Stimulated activated naive CD8-positive, alpha-beta T cell treated with anti-CD3 and anti-CD28 coated beads, Interleukin-15, amount 100 ng/mL, for 72 hours (primary cell): ENCODE measurements at places on chromosomes 4 and X.

DNA sequence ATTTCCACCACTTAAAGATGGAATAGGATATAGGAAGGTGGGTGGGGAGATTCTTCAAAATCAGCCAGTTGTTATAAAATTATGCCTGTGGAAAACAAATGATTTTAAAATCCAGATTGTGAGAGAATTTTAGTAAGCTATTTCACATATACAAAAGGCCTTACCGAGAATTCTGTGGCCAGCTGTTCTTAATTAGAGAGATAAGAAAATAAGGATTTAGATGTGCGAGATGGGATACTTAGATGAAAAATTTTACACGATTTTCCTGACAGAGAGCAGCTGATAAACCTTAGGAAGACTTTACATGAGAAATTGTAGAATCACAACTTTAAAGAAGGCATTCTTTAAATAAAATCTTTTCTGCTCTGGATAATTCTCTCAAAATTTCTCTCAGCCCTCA, 94.5 kb upstream of the IQCM start:
- no peak for DNase-seq

DNA sequence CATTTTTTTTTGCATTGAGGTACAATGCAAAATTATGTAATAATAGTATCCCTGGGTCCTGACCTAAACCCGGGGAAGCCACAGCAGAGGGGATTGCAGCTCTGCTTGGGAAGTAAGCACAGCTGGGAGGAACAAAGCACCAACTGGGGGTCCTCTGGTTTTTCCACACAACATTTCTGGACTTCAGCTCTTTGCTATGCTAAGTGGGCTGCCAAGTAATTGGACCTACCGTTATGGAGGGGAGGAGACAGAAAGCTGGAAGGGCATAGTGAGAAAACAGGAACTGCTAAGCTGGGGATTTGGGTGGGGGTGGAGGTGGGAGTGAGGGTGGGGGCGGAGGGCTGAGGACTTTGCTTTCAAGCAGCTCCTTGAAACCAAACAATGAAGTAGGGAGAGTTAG, 183.3 kb downstream of the ZIC3 start:
- DNase-seq, result no peak

DNA sequence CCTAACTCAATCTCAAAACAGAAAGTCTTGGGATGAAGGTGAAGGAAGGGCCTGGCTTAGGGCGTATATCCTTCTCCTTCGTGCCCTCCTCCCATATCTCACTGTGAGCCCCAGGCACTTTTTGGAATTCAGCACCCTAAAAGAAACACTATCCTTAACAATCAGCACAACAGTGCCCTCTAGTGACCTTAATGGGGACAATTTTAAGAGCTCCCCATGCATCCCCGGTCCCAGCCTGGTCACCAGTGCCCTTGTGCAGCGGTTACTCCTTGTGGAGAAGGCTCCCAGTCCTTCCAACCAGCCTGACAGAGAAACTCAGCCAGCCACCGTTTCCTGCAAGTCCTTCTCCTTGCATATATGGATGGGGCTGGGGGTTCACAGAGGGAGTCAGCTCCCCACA, 4.2 kb downstream of the PAK3 start:
- no peak for DNase-seq

GRCh38 chr4:69860052-69860451, at the start of gene SULT1E1:
Gene SULT1E1, minus strand, starts transcription at chr4:69860145. Its CDS starts 2,501 bp downstream, at chr4:69857644.
- DNase-seq, result no peak

GRCh38 chr4:6448476-6449170, 23.8 kb downstream of the PPP2R2C start:
- DNase-seq, result no peak

DNA sequence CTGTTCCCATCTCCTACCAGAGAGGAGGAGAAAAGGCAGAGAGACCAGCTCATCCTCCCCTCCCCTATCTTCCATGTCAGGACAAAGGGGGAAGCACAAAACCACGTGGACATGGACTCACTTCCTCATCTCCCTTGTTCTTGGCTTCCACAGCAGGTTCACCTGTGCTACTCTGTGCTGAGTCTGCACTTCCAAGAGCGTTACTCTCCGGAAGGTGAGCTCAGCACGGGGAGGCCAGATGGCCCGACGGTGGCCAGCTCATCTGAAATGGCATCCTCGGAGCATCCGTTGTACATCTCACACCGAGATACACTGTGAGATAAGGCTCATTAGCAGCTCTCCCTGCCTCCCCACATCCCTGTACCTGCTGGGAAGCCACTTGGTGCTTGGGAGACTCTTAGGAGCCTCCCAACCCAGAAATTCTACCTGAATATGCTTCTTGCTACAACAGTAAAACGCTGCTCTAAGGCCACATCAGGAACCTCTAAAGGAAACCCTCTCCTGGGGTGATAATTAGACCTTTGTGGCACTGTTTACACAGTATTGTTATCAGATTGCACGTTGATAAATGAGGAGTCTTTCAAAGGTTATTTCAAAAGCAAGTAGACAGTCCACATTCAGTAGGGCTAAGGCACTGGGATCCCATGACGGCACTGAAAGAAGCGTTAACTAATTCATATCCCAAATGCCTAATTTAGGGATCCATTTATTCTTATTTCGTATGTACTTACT, 19.4 kb downstream of the LGI2 start:
- DNase-seq, result no peak

DNA sequence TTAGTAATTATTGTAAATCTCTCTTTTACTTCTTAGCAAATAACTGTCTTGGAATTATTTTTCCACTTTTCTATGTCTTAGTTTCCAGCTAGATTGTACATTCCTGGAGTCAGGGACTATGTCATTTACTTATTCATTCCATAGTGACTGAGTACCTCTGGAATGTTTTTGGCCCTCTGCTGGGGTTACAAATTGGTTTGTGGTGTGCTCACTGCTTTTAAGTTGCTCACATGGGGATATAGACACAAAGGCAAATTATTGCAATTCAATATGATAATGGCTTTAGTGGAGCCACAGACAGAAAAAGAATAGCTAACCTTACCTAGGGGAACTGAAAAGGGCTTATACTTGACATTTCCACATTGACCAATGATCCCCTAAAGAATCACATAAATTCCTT, 63.7 kb upstream of the PDGFRA start:
- no peak for DNase-seq

DNA sequence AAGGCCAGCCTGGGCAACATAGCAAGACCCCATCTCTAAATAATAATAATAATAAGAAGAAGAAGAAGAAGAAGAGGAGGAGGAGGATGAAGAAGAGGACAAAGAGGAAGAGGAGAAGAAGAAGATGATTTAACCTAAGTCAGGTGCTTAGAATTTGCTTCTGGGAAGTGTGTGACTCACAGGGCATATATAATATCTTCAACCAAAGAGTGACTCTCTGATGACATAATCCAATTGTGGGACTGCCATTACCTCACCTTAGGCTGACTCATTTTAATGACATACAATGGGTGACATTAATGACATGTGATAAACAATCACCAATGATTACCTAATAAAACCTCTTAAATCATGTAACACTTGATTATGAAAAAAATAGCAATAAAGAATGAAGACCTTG, 32.7 kb upstream of the MBTPS2 start:
- no peak for DNase-seq

GRCh38 chrX:102966701-102967100, 29.6 kb downstream of the RAB40AL start:
- DNase-seq, result no peak

DNA sequence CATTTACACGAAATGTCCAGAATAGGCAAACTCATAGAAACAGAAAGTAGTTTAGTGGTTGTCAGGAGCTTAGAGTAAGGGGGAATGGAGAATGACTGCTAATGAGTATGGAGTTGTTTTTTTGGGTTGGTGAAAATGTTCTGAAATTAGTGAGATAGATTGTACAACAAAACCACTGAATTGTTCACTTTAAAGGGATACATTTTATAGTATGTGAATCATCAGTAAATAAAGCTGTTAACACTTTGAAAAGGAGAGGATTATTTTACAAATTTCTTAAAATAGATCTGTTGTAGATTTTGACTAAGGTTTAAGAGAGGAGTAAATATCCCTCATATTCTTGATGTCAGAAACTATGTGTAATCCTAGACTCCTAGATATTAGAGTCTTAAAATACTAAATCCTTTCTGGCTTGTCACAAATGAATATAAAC, 82.7 kb downstream of the RAPGEF2 start:
- DNase-seq, result no peak

DNA sequence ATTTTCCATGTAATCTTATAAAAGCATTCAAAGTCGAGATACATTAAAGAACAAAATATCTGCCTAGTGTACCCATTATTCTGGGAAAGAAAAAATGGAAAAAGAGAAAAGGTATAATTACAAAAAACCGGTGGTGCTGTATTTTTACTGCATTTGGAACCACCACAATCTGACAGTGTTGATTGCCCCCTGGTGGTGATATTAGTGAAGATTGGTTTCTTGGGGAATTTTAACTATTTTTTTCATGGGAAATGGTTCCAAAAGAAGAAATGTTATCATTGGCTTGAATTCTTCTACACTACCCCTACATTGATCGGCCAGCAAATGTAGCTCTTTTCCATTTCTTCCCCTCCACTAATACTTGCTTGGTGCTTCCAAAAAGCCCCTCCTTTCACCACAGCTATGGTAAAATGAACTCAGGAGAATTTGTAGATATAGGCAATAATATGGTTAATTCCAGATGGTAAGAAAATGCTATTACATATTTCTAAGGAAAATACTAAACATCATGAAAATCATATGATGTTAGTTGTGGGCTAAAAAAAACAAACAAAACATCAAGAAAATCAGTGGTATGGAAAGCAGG, 50.0 kb downstream of the COX18 start:
- no peak for DNase-seq

- DNase-seq, result no peak
These were observed 901.6 kb upstream of the NDST4 start for GRCh38 chr4:116015062-116015461.

DNA sequence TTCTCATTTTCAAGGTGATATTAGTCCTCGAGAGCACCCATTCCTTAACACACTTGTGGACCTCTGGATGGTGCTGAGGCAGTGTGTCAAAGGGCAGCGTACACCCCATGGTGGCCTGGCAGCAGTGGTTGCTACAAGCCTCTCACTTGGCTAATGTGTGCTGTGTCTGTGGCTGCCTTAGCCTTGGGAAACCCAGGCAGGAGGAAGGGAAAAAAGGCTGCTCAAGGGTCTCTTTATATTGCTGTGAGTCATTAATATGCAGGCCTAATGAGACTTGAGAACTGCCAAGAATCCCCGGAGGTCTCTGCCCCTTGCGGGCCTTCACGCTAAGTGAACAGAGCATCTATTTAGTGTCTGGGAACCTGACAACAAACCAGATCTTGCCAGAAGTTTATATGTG, 7.0 kb downstream of the PCDH10 start:
- DNase-seq, result no peak

GRCh38 chrX:40383969-40384368, 196.8 kb upstream of the ATP6AP2 start:
- DNase-seq, result no peak

- DNase-seq, result no peak
These were observed 628.4 kb downstream of the FAM133A start for GRCh38 chrX:94302446-94302845.

GRCh38 chr4:57071326-57071725, 38.9 kb downstream of the IGFBP7 start:
- DNase-seq, result no peak

DNA sequence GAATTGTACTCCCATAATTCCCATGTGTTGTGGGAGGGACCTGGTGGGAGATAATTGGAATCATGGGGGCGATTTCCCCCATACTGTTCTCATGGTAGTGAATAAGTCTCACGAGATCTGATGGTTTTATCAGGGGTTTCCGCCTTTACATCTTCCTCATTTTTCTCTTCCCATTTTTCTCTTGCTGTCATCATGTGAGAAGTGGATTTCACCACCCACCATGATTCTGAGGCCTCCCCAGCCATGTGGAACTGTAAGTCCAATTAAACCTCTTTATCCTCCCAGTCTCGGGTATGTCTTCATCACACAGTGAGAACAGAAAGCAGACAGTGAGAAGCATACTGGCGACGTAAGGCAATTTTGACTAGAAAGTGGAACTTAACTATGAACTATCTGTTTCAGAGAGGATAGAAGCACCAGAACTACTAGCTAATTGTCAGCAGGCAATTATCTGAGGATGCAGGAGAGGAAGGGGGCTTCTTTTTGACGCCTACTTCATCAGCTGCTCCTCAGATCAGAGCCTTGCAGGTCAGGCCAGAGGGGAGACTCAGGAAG, 8.5 kb upstream of the GPR50 start:
- DNase-seq, result no peak

- peak; percentile 29 for DNase-seq
These were observed 12.1 kb upstream of the TLR8 start for GRCh38 chrX:12894074-12895030.
